Lower leg skin (tissue), 4 donors: ENCODE measurements at places on chromosomes 12 and 14. TPM values are rescaled to one million over a fixed set of nuclear protein-coding genes. Genes with fewer than 3 reads are reported as not detected.

DNA sequence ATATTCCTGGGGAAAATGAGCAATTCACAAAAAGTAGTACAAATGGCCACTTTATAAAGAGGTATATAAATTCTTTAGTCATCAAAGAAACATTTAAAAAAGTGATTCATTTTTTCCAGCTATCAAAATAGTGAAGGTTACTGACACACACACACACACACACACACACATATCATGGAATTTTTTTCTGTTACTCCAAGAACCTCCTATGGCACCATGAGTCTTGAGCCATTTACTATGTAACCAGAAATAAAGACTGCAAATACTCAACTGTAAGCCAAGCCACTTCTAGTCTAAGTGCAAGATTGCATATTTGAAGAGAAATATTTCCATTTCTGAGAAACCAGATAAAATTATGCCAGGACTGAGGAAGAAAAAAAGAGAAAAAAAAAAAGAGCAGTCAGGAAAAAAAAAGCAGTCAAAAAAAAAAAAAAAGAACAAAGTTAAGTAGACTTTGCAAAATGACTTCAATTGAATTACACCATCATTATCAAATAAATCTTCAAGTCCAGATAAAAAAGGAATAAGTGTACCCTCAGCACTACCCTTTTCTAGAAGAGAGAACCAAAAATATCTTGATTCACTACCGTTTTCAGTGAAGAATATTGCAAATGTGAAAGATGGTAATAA, 275.7 kb downstream of the DAD1 start:
- no peak for DNase-seq

DNA sequence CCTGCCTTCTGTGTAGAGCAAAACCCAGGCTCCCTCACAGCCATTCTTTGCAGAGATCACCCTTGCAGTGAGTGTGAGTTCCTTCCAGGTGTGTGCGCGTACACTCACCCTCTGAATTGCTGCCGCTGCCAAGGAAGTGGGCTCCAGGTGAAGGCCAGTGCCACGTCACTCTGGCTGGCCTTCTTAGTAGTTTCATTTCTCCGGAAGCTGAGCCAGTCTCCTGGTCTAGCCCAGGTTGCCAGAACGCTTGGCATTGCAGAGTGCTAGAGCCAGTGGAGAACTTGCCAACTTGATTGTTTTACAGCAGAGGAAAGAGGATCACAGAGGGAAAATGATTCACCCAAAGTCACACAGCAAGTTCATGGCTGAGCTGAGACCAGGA, 11.0 kb downstream of the CBLN3 start:
- peak; percentile 76 for DNase-seq

- DNase-seq: no peak
These were observed 211.9 kb downstream of the APAF1 start for GRCh38 chr12:98856897-98857540.

DNA sequence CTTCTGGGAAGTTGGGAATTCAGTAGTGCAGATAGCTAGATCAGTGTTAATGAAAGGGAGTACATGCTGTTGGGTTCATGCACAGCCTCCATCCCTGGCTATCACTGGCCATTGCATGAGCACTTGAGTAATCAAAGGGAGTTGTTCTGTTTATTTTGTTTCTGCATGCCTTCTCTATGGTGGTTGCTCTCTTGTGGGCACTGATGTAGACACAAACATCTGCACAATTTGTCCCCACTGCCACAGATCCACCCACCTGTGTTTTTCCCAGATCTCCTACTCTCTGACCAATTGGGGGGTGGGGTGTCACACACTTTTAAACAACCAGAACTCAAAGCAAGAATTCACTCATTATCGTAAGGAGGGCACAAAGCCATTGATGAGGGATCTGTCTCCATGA, 89.7 kb upstream of the DHRS4 start:
- DNase-seq: no peak

DNA sequence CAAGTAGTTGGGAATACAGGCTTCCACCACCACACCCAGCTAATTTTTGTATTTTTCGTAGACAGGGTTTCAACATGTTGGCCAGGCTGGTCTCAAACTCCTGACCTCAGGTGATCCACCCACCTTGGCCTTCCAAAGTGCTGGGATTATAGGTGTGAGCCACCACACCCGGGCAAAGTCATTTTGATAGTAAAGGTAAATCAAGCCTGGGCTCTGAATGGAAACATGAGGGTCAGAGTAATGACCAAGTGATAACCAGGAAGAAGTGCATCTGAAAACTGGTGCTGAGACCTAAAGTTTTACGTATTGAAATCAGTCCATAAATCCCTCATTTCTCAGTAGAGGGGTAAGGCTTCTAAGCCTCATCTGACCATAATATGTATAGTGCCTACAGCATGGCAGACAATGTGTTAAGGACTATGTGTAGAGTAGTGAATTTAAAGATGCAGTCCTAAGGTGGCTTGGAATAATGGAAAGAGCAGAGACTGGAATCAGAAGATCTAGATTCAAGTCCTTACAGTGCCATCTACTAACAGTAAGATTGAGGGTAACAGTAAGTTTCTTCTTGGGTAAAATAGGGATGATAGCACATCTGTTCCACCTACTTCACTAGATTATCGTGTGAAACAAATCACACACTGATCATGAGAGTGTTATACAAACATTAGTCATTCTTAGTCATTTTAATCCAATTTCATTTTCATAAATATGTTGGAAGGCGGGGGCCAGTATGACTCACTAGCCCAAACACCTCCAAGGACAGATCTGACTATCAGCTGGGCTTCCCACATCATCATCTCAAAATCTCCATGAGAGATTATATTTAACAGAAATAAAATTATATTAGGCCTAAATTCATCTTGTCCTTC, 11.2 kb downstream of the MAP4K5 start:
- DNase-seq: no peak

GRCh38 chr14:72645706-72646105, 248.2 kb downstream of the DPF3 start:
- no peak for DNase-seq

DNA sequence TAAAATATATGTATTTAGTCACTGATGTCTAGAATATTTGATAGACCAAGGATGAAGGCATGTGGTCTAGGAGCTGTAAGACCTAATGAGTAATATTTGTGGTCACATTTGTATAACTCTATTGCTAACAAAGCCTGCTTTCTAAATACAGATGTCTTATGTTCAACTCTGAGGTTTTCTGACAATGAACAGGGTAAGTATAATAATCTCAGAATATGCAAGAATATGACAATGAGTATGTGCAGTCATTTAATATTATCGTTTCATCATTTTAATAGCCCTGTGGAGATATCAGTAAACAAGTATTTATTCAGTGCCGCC, 389.6 kb downstream of the LRIG3 start:
- no peak for DNase-seq

DNA sequence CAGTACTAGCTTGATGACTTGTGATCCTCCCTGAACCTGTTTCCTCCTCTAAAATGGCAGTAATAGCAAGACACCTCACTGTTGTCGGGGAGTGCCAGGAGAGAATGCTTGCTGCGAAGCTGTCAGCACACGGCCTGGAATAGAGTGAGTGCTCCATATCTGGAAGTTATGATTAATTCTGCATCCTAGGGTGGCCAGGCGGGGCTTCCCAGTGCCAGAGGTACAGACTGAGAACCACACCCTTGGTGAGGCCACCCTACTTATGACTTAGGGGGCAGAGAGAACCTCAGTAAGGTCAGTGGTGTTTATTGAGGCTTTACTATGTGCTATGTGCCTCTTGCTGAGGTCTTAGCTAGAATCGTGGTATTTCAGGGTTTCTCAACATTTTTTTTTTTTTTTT, 20.1 kb downstream of the MORN3 start:
- DNase-seq: no peak

DNA sequence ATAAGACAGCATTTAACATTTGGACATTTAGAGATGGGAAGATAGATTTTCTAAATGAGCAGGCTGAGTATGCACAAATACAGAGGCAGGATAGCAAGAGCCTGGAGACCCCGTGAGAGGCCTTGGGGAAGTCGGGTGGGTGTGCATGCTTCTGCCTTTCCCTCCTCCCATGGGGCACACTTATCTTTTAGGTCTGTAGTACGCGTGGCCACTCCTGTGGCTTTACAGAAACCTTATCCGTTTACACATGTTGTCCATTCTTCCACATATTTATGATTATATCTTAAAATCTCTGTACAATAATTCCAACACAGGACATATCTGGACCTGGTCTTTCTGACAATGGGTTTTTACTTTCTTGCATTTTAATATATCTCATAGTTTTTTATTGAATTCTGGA, 33.6 kb downstream of the GYS2 start:
- DNase-seq: no peak

DNA sequence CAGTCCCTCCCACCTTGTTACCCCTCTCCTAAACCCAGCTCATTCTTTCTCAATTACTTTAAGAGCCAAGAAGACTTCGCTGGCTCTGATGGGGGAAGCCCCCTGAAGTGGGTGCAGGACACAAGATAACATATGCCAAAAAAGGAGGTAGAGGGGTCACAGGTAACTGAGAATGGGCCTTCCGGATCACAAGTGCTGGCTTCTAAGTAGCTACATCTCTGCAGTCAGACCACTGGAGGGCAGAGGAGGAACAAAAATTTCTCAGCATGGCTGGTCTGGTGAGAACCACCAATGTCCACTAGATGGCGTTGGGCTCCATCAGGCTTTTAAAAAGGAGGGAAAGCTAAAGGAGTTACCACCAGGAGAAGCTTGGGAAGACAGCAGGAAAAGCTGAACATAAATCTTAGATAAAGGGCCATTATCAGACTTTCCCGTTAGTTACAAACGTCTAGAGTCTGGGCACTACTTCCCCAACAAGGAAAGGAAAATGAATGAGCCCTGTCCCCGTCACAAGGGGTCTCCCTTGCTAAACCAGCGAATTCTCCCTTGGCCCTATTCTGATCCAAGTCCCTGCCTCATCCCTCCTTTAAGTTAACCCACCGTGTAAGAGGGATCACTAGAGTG, 11.6 kb upstream of the CDH24 start:
- peak; percentile 93 for DNase-seq

- no peak for DNase-seq
These were observed 20.7 kb downstream of the ATXN2 start for GRCh38 chr12:111578276-111578970.

- no peak for DNase-seq
These were observed 15.6 kb upstream of the MCRS1 start for GRCh38 chr12:49583366-49584094.

DNA sequence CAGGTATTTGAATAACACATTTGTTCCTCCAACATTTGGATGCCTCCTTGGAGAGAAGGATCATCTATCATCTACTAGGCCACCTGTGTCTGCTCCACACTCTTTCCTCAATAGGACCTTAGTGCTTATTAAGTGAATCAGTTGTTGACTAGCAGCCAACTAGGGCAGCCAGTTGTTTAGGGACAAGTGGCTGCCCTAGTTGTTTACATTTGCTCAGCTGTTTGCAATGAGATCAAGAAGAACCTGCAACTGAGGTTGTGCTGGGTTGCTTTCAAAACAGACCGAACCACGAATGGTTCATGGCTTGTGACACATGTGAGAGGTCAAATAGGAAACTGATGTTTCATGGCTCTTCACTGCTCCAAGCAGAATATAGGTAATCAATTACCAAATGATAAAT, 53.8 kb downstream of the TMCC3 start:
- no peak for DNase-seq

Gene ANO2
- total RNA-seq: 2.2 TPM

GRCh38 chr14:43778570-43778936, 728.5 kb downstream of the FSCB start:
- DNase-seq: no peak

Gene SLCO1B1
- not detected for total RNA-seq

Gene SRRM4
- not detected for total RNA-seq

Gene ENDOU
- total RNA-seq: 6.4 TPM

GRCh38 chr12:68913682-68914081, 19.3 kb downstream of the CPM start:
- no peak for DNase-seq

Gene SRGAP1
- total RNA-seq: 1.6 TPM

DNA sequence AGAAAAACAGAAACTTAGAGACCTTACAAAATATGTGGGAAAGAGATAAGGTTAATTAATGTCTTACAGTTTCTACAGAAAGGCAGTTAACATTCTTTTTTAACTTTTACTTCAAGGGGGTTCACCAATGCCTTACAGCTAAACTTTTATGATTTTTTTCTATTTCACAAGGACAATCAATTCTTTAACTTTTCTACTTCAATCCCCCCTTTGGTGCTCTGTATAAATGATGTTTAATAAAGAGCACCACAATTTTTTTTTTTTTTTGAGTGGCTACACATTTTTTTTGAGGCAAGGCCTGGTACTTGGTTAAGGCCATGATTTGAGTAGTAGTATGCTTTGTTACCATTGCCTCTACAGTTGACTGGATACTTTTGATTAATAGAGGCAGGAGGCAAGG, 279.6 kb downstream of the PRKD1 start:
- DNase-seq: no peak

DNA sequence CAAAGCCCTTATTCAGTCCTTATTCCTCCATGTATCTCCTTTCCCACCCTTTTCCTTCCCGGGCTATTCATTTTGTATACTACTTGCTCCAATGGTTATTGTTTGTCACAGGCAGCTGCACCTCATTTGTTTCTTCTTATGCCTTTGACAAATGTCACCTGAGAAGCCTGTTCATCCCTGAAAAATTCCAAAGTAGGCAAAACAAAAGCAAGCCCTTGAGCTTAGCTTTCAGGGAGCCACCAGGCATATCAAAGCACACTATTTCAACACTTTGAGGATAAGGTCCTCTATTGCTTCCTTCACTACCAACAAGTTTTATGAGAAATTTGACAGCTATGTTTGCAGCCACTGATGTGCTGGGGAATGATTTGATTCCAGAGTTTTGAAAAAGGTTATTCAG, 738.7 kb upstream of the LMO3 start:
- DNase-seq: no peak

DNA sequence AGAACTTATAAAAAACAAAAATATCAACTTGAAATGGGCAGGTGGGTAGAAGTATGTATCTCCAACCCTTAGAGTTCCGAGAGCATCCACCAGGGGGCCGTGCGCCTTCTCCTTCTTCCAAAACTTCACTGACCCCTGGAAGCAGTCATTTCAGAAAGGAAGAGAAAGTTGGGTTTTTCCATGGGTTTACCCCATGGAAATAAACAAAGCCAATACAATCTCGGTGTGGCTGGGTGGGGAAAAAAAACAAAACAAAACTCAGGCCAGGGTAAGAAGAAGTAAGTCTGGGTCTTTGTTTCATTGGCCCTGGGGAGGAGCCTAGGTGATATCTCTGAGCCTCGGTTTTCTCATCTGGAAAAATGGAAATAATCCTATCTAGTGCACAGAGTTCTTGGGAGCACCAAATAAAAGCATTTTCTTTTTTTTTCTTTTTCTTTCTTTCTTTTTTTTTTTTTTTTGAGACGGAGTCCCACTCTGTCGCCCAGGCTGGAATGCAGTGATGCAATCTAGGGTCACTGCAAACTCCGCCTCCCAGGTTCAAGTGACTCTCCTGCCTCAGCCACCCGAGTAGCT, 33.6 kb upstream of the HNF1A start:
- DNase-seq: peak; percentile 38

DNA sequence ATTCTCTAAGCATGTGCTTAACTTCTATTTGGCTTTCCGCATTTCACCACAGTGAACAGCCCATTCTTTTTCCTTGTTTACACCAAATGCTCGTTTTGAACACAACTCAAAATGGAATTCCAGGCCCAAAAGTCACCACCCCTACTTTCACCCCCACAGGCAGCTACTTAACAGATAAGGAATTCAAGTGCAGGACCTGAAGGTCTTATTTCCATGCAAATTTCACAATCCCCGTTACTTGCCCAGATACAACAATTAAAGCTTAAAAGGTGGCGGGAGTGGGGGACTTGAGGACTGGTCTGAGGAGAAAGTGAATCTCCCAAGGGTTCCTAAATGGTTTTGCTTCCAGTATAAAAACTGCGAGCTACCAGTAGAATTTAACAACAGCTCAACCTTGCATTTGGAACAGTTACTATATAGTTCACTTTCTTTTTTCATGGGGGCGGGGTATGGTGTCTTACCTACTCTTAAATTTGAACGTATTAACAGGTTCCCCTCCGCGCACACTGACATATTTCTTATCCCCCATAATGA, 3.7 kb downstream of the USP44 start:
- DNase-seq: peak; percentile 57
